ENCODE measurements at places on chromosomes 16 and 17.

DNA sequence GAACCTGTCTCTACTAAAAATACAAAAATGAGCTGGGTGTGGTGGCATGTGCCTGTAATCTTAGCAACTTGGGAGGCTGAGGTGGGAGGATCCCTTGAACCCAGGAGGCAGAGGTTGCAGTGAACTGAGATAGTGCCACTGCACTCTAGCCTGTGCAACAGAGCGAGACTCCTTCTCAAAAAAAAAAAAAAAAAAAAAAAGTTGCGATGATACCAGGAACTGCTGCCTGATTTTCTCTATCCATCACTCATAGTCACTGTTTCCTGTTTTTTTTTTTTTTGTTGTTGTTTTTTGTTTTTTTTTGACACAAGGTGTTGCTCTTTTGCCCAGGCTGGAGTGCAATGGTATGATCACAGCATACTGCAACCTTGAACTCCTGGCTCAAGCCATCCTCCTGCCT, 59.2 kb downstream of the ABCC1 start:
- no peak for DNase-seq

- DNase-seq, result no peak
These were observed 13.0 kb upstream of the SCIMP start for GRCh38 chr17:5247621-5248020.

DNA sequence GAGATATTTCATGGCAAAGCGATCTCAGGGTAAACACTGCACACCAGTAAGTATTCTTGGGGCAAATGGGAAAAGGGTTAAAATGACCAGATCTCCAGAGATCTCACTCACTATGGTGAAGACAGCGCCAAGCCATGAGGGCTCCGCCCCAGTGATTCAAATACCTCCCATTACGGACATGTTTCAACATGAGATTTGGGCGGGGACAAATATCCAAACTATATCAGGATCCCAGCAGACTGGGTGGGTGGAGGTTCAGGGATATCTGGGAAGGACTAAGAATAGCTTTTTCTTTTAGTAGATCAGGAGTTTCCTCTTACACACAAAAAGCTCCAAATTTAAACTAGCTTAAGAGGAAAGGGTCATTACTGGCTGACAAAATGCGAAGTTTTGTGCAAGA, 181.7 kb downstream of the WWOX start:
- DNase-seq, result no peak

DNA sequence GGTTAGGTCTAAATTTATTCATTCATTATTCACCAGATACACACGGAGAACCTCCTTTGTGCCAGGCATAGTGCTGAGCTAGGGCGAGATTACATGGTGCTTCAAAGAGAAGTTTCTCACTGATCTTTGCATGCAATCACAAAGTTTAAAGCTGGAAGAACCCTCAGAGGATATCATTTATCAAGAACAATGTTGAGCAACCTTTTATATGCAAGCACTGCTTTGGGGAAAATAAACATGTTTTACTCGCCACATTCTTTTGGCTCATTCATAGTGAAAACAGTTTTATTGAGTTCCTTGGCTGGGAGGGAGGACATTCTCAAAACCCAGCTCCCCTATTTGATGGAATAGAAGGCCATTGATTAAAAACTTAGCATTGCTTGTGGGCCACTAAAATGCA, 49.8 kb upstream of the XYLT1 start:
- no peak for DNase-seq

- no peak for DNase-seq
These were observed 3.1 kb upstream of the CYTH1 start for GRCh38 chr17:78785011-78785662.

DNA sequence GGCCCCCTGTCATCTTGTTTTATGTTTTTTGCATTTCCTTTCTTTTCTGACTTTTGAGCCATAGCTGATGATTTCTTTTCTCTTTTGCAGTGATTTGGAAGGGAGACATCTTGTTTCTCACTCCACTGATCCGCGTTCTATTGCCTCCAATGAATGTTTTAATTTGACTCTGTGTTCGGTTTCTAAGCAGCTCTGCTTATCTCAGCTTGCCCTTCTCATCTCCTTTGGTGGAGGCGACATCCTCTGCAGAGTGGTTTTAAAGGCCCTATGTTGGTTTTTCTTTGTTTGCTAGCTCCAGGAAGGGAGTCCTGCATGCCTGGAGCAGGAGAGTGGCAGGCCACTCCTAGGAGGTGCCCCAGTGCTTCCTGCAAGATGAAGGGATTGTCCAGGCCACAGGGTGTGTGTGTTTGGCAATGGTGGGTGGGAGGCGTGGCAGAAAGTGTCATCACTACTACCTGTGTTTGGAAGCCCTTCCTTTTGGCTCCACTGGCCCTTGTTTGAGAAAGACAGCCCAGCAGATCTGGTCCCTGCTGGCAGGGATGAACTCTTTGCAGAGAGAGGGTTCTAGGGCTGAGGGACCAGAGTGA, 13.6 kb downstream of the SMPD3 start:
- no peak for DNase-seq

GRCh38 chr17:42271006-42271778, 5.0 kb downstream of the STAT5B start:
- DNase-seq, result no peak

GRCh38 chr16:67733734-67734470, 14.8 kb upstream of the GFOD2 start:
- no peak for DNase-seq

- peak; percentile 82 for DNase-seq
These were observed 164.8 kb downstream of the HAPSTR1 start for GRCh38 chr16:9256196-9256595.

GRCh38 chr16:23194497-23195221, 12.1 kb downstream of the SCNN1G start:
- no peak for DNase-seq

- DNase-seq, result no peak
These were observed 34.9 kb upstream of the NLRP1 start for GRCh38 chr17:5619088-5619740.

GRCh38 chr16:55668340-55669281, 12.8 kb downstream of the SLC6A2 start:
- DNase-seq, result no peak

DNA sequence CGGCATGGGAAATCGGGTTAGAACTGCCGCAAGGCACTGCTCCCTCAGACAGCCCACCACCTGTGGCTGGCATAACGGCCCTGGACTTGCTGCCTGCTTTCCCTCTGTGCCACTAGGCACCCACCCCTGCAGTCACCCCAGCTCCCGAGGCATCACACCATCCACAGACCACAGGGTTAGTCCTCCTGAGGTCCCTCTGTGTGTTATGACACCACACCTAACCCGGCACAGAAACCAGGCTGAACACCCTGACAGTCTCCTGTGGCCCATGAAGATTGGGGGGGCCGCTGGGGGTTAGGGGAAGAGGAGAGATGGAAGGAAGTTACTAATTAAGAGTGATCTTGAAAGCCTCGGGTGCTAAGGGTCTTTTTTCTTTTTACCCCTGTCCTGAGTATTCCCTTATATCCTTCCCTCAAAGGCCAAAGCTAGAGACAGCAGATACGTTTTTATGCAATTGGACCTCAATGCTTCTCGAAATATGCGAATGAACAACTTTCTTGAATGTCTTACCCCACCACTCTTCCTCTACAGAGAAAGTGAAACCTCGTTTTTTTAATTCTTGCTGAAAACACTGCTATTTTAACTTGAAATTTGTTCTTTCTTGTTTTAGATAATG, 7.0 kb downstream of the CYTH1 start:
- DNase-seq, result no peak

DNA sequence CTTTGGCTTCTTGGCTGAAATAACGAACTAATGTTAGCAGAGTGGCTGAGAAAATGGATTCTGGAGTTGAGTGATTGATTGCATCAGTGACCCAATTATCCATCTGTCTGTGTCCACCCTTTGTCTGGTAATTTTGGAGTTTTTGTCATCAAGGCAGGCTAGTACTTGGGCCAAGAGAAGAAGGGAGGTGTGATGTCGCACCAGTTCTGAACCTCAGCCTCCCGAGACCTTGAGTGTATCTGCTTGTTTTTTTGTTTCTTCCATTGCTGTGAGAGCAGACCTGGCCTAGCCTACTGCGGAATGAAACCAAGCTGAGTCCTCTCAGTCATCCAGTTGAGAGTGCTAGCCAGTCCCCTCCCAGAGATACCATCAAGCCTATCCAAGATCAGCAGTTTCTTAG, 4.5 kb downstream of the ABCA8 start:
- no peak for DNase-seq

- DNase-seq, result no peak
These were observed 382.3 kb downstream of the SLC39A11 start for GRCh38 chr17:72710202-72710601.

DNA sequence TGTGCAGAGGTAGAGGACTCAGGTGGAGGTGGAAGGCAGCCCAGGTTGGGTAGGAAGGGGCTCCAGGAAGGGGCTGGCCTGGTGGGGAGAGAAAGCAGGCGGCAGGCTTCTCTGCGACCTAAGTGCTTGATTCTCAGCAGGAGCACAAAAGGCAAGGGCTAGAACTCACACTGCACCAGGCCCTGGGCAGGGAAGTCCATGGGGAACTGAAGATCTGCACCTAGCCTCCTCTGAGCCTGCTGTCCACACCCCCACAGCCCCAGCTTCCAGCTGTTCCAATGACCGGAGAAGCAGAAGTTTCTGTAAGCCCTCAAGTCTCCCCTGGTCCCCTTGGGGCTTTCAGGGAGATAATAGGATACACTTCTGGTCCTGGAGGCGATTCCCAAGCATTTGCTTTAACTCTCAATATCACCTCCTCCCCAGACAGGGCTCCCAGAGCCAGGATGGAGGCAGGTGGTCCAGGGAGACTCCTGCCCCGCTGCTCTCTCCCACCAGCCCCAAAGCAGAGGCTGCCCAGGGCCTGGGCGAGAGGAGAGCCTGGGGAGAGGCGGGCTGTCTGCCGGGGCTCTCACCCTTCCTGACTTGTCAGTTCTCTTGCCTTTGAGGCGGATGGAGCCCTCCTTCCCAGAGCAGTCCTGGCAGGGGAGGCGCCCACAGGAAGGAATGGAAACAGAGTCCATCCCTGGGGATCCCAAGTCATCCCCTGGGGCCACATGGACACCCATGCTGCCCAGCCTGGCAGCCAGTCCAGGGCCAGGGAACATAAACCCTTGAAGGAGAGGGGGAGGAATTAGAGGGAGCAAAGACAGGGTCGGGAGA, 126.0 kb downstream of the RBFOX3 start:
- no peak for DNase-seq

GRCh38 chr16:80627108-80627507, 86.3 kb downstream of the DYNLRB2 start:
- no peak for DNase-seq

DNA sequence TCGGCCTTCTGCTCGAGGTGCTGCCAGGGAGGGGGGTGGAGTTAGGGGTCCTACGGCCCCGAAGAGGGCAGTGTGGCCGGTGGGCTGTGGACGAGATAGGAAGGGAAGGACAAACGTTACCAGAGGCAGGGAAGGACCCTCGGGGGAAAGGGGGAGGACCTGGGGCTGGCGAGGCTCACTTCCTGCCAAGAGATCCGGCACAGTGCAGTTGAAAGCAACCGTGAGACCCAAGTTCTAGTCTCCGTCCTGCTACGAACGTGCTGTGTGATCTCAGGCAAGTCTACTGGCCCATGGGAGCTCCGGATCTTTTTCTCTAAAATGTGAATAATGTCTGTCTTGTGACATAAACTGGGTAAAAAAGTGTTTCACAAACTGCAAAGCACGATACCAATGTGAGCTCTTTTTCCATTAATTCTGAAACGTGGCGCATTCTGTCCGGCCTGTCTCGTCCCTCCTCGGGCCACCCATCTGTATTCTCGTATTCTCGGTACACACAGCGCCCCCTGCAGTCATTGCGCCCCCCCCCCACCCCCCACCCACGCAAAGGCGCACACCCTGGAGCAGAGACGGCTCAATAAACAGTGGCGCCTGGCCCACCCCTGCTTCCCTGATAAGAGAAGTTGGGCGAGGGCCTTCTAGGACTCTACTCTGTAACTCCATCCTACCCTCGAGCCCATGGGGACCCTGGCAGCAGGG, 8.8 kb downstream of the CYGB start:
- no peak for DNase-seq

DNA sequence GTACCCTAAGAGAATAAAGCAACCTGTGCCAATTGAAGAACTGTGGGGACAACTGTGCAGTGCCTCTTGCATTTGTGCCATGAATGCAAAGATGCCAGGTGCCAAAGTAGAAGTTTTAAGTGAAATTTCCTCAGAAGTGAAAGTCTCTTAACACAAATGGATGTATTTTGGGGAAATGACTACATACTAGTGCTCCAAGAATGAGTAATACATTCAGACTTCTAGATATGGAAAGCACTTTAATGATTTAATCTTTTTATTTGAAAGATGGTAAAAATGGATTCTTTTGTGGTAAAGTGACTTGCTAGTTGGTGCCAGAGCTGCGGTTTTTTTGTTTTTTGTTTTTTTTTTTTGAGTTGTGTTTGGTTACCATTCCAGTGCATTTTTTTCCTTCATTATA, 15.0 kb downstream of the UTP18 start:
- DNase-seq, result no peak

DNA sequence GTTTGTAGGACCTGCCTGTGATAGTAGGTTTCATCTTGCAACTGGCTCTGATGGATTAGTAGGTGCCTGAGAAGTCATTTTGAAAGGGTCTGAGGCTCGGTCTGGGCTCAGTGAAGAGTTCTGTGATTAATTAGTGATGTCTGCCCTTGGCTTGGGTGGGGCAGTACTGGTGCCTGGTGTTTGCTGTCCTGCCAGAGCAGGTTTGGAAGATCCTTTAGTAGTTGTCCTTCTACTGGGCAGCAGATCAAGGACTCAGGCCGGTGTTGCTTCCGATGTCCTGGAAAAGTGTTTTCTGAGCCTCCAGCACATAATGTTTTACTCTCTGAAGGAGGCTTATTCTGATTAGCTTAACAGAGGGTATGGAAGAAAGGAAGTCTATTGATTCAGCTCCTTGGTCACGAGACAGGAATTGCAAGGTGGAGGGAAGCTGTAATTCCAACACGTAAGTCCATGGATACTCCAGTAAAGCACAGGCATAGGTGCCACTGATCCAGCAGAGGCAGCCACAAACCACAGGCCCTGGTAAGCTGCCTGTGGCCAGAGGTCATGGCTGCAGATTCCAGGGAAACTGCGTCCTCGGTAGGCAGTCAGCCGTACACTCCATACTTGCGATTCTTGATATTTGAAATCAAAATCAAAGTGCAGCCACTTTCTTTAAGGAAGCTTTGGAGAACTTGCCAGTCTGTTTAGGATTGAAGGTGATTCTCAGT, 18.7 kb downstream of the HLF start:
- DNase-seq, result no peak

GRCh38 chr17:10033449-10033848, 128.4 kb upstream of the RCVRN start:
- DNase-seq, result no peak

- DNase-seq, result peak; percentile 46
These were observed 821 bp downstream of the SOCS7 start for GRCh38 chr17:38352245-38353085.

GRCh38 chr17:40072735-40073346, 10.1 kb downstream of the THRA start:
- no peak for DNase-seq

GRCh38 chr17:77810536-77810935, 148.0 kb upstream of the TNRC6C start:
- DNase-seq, result peak; percentile 71
